ENCODE measurements at places on chromosomes 3 and 15. TPM values are rescaled to one million over a fixed set of nuclear protein-coding genes. Genes with fewer than 3 reads are reported as not detected.

DNA sequence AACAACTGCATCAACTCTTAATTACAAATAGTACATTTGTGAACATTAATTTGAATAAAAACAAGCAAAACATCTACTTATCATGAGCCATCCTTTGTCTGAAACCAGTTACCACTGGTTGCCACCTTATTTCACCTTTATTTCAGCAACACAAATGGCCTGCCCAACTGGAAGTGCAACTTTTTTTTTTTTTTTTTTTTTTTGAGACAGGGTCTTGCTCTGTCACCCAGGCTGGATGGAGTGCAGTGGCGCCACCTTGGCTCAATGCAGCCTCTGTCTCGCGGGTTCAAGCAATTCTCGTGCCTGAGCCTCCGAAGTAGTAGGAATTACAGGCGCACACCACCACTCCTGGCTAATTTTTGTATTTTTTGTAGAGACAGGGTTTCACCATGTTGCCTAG is 13.1 kb downstream of the WDR82 start:
- no peak overlapping the region for H3K4me3 ChIP-seq
- peak overlapping the region; percentile 30 for H3K27ac ChIP-seq
- H3K27me3 ChIP-seq: no peaks in the 10 kb centered on the region
- peaks cover 73% of the 10 kb centered on the region for H3K4me1 ChIP-seq
- peaks cover 59% of the 10 kb centered on the region for H3K36me3 ChIP-seq

Gene CLDN16
- polyA plus RNA-seq: not detected

DNA sequence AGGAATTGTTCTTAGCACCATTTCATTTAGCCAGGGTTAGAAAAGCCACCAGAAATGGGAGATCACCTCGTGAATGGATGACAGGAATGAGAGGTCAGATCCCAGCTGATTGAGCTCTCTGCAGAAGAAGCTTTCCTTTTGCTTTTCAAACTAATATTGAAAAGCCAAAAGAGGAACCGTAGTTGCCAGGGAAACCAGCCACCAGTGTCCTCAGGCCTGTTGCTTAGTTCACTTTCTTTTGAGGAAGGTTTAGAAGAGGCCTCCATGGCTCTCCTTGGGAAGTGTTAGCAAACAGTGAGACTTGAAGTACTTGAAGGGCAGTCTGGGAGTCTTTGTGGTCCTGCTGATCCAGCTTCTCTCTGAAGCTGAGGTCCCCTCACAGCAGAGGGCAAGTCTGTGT is 7.4 kb upstream of the CCK start:
- H3K4me1 ChIP-seq: no peaks in the 10 kb centered on the region
- no peak for DNase-seq
- H3K27ac ChIP-seq: no peak overlapping the region
- H3K27me3 ChIP-seq: no peaks in the 10 kb centered on the region

DNA sequence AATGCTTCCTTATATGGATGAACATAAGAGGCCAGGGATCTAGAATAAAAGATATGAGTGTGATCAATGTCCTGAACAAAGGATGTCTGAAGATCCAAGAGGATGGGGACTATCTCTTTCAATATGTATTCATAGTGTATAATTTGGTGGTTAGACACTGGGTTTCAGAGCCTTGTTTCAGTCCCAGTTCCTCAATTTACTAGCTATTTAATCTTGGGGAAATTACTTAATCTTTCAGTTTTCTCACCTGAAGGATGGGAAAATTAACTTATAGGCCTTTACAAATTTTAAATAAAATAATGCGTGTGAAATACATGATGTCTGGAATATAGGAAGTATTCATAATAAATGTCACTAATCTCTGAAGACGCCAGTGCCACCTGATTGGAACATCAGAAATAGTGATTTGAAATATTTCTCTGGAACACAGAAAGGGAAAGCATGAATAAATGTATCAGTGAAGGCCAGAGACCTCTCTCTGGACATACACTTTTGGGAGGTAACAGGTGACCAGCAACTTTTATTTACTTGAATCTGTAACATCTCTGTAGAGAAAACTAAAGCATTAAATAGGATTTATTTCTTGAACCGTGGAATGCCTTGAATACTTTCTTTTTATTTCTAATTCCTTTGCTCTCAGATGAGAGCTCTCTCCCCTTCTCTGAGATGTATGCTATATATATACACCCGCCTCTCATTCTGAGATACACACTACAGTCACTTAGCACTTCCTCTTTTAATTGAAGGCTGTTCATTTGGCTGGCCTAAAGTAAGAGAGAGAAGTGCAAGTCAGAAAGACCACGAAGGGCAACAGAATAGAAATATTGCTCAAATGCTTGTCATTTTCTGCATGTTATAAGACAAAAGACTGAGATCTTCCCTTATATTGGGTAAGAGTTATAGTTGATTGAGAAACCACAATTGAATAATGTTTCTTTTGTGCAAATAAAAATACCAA is 407.1 kb downstream of the LSAMP start:
- H3K4me1 ChIP-seq: no peaks in the 10 kb centered on the region
- H3K4me3 ChIP-seq: no peak overlapping the region
- no peaks in the 10 kb centered on the region for H3K36me3 ChIP-seq
- H3K27me3 ChIP-seq: no peaks in the 10 kb centered on the region
- no peak overlapping the region for H3K27ac ChIP-seq

- H3K4me3 ChIP-seq: no peak overlapping the region
- no peak overlapping the region for H3K27ac ChIP-seq
- DNase-seq: no peak
- no peaks in the 10 kb centered on the region for H3K36me3 ChIP-seq
- H3K4me1 ChIP-seq: no peaks in the 10 kb centered on the region
- H3K27me3 ChIP-seq: no peaks in the 10 kb centered on the region
These were observed 70.7 kb upstream of the VEPH1 start for GRCh38 chr3:157573780-157574378.

GRCh38 chr3:143529018-143529478 is 319.2 kb downstream of the SLC9A9 start:
- H3K36me3 ChIP-seq: no peaks in the 10 kb centered on the region
- peaks cover 4% of the 10 kb centered on the region for H3K4me1 ChIP-seq
- DNase-seq: peak; percentile 26
- no peak overlapping the region for H3K27ac ChIP-seq
- H3K4me3 ChIP-seq: no peak overlapping the region

Gene TRIM42
- not detected for polyA plus RNA-seq

Gene TM4SF4
- polyA plus RNA-seq: not detected

DNA sequence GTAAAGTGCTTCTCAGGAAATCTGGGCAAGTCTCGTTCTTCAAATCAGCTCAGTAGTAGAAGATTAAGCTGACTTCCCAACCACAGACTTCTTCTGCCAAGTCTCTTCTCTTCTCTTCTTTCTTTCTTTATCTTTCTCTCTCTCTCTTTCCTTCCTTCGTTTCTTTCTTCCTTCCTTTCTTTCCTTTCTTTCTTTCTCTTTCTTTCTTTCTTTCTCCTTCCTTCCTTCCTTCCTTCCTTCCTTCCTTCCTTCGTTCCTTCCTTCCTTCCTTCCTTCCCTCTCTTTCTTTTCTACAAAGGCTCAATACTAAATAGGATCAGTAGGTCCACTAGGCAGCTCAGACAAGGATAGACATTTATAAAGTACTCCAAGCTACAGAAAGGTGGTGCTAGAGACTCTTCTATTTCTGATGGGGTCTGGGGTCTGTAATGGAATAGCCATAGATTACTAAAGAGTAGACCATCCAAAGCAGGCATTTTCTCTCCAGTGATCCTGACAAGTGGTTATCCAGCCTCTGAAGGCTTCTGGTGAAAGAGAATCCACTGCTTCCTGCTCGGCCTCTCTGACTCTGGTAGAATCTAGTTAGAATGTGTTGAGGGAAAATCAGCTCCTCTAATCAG is 100.8 kb downstream of the TPRG1 start:
- peaks cover 20% of the 10 kb centered on the region for H3K4me1 ChIP-seq
- no peaks in the 10 kb centered on the region for H3K36me3 ChIP-seq
- H3K27me3 ChIP-seq: no peaks in the 10 kb centered on the region

Gene CNOT10
- polyA plus RNA-seq: 46.5 TPM

- DNase-seq: no peak
- H3K4me1 ChIP-seq: no peaks in the 10 kb centered on the region
- no peak overlapping the region for H3K27ac ChIP-seq
- no peaks in the 10 kb centered on the region for H3K36me3 ChIP-seq
- H3K27me3 ChIP-seq: no peaks in the 10 kb centered on the region
These were observed 165.3 kb downstream of the ATG7 start for GRCh38 chr3:11437506-11437905.

GRCh38 chr3:71109977-71110285 is 473.6 kb downstream of the FOXP1 start:
- H3K4me1 ChIP-seq: peaks cover 42% of the 10 kb centered on the region
- peaks cover 10% of the 10 kb centered on the region for H3K36me3 ChIP-seq
- H3K4me3 ChIP-seq: no peak overlapping the region
- no peak overlapping the region for H3K27ac ChIP-seq
- H3K27me3 ChIP-seq: no peaks in the 10 kb centered on the region
- DNase-seq: no peak

GRCh38 chr3:59106085-59106648 is 56.3 kb upstream of the CFAP20DC start:
- H3K4me3 ChIP-seq: no peak overlapping the region
- H3K27me3 ChIP-seq: no peaks in the 10 kb centered on the region
- H3K27ac ChIP-seq: no peak overlapping the region
- DNase-seq: no peak
- H3K36me3 ChIP-seq: no peaks in the 10 kb centered on the region
- H3K4me1 ChIP-seq: no peaks in the 10 kb centered on the region

Gene PRTG
- polyA plus RNA-seq: not detected

- H3K36me3 ChIP-seq: no peaks in the 10 kb centered on the region
- H3K27me3 ChIP-seq: peaks cover 14% of the 10 kb centered on the region
- DNase-seq: peak; percentile 67
- no peak overlapping the region for H3K27ac ChIP-seq
These were observed 10.8 kb downstream of the FOXL2 start for GRCh38 chr3:138935863-138936740.

- H3K4me1 ChIP-seq: peaks cover 15% of the 10 kb centered on the region
- no peak overlapping the region for H3K27ac ChIP-seq
- no peak for DNase-seq
- no peak overlapping the region for H3K4me3 ChIP-seq
- H3K27me3 ChIP-seq: no peaks in the 10 kb centered on the region
- no peaks in the 10 kb centered on the region for H3K36me3 ChIP-seq
These were observed 300.3 kb upstream of the CBLB start for GRCh38 chr3:106168962-106169750.

DNA sequence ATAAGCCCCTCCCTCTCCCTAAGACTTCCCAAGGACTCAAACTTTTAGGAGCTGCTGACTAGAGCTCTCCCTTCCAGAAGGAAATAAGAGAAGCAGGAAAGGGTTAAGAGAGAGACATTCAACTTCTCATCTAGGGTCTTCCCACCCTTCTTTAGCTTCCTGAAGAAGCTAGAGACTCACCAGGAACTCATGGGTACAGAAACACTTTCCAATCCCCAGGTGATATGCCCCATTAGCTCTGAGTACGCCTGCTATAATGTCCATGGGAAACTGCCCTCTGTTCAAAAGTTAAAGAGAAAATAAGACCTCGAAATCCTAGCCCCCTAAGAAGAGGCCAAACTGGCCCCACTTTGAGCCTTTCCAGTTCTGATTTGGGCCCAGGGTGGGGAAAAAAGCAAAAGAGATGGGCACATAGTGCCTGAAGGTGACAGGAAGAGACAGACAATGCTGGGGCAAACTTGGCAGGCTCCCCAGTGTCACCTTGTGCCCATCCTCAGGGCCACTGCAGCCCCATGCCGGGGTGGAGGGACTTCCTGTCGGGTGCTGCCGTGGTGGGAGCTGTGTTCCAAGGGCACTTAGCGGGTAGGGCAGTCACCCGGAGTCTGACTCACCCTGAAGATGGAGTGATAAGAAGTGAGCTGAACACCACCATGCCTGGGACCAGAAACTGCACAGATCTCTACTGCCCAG is 29.5 kb downstream of the CCDC12 start:
- H3K27ac ChIP-seq: peak overlapping the region; percentile 26
- H3K36me3 ChIP-seq: no peaks in the 10 kb centered on the region
- no peak overlapping the region for H3K4me3 ChIP-seq

DNA sequence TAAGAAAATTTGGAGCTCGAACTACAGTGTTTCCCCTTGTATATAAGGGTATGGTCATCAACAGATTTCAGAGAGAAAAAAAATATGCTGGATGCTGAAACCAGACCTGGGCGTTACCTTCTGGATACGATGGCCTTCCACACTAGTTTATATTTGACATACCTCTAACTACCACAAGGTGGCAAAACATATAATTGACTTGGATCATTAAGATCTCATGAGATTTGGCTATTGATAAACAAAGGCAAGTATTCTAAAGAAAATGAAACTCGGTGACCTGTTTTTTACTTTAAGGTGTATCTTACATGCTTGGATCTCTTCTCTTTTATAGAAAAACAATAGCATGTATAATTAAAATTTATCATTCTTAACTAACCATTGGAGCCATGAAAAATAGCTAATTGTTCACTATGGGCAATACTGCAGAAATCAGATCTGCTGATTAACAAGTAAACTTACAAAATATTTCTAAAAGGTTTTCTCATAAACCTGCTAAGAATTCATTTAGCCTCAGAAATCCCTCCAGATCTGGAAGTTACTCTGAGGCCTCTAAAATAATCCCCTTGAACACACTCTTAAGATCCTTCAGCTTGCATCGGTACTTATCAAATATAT is 300.6 kb upstream of the KCNH8 start:
- H3K4me1 ChIP-seq: no peaks in the 10 kb centered on the region
- H3K36me3 ChIP-seq: no peaks in the 10 kb centered on the region
- no peak for DNase-seq
- no peak overlapping the region for H3K27ac ChIP-seq
- H3K4me3 ChIP-seq: no peak overlapping the region

Gene FANCD2OS
- not detected for polyA plus RNA-seq

Gene ZIC4
- not detected for polyA plus RNA-seq

Gene CD96
- polyA plus RNA-seq: 183 TPM

- peaks cover 13% of the 10 kb centered on the region for H3K4me1 ChIP-seq
- H3K27me3 ChIP-seq: no peaks in the 10 kb centered on the region
- H3K4me3 ChIP-seq: no peak overlapping the region
- no peak for DNase-seq
These were observed 66.0 kb downstream of the MESD start for GRCh38 chr15:80923668-80924067.

GRCh38 chr3:55742832-55743136 is 255.7 kb upstream of the WNT5A start:
- no peak overlapping the region for H3K27ac ChIP-seq
- no peaks in the 10 kb centered on the region for H3K36me3 ChIP-seq
- no peak overlapping the region for H3K4me3 ChIP-seq
- DNase-seq: no peak
- no peaks in the 10 kb centered on the region for H3K27me3 ChIP-seq
- no peaks in the 10 kb centered on the region for H3K4me1 ChIP-seq

GRCh38 chr3:47086071-47086470 is 77.8 kb downstream of the SETD2 start:
- no peak for DNase-seq
- H3K4me1 ChIP-seq: no peaks in the 10 kb centered on the region
- H3K4me3 ChIP-seq: no peak overlapping the region
- no peaks in the 10 kb centered on the region for H3K27me3 ChIP-seq
- peaks cover 36% of the 10 kb centered on the region for H3K36me3 ChIP-seq
